Stimulated activated CD4-positive, alpha-beta T cell treated with anti-CD3 and anti-CD28 coated beads, Interleukin-15, amount 100 ng/mL, for 1 hour (primary cell): ENCODE measurements at places on chromosomes 12 and 14.

- no peak for DNase-seq
These were observed 452.1 kb upstream of the PDE3A start for GRCh38 chr12:19916196-19916753.

DNA sequence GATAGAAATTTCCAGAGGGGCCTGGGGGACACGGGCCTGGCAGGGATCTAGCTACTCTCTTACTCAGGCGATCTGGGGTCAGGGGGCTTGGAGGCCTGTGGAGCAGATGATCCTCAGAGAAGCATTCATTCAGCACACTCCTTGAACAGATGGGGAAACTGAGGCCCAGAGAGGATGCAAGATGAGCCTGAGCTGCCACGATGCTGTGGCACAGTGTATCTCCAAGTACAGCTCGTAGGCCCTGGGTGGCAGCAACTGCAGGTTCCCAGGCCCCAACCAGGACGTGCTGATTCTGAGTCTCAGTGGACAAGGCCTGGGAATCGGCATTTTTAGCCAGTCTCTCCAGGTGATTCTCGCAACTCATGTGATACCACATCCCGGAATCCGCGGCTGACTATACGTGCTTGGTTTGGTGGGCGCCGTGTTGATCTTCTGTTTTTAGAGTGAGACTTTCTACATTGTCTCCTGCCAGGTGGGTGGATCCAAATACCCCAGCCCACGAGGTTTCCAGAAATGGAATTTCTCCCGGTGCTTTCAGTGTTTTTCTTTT, 22.5 kb downstream of the ADGRD1 start:
- DNase-seq = no peak

DNA sequence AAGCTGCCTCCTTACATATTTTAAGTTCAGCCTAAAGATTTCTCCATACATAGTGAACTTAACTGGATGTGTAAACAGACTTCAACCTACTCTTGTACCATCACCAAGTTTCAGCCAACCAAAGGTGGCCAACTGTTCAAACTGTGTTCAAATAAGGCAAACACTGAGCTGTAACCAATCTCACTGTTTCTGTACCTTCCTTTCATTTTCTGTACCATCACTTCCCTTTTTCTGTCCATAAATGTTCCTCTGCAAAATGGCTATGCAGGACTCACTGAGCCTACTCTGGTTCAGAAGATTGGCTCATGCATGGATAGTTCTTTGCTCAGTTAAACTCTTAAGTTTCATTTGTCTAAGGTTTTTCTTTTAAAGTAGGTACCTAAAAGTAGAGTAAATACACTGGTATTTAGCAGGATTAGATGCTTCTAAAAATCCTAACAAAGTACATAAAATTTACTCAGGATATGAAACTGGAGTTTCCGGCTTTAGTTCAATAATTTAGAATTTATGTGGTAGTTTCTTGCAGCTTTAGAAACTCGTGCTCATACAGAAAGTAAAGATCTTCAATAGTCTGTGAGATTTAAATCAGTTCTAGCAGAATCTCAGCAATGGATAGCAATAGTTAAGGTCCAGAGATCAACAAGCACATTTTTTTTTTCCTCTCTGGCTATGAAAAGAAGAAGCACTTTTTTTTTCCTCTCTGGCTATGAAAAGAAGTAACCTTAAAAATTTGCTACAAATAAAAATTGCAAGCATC, 282.0 kb upstream of the PPFIA2 start:
- DNase-seq = no peak

DNA sequence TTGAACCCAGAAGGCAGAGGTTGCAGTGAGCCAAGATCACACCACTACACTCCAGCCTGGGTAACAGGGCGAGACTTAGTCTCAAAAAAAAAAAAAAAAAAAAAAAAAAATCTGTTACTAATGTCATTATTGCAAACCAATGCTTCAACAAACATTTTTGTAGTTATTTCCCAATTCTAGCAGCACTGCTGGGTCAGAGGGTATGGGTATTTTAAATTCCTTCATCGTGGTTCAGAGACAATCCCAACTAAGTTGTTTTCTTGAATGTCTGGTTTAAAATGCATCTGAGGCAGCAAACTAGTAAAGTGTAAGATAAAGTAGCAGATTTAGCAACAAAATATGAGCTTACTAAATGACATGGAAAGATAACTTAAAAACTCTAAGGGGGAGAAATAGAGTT, 65.6 kb downstream of the FERMT2 start:
- no peak for DNase-seq

- DNase-seq = no peak
These were observed 51.9 kb downstream of the HMGA2 start for GRCh38 chr12:65876161-65876560.
